ENCODE measurements at places on chromosomes 7 and 10.

DNA sequence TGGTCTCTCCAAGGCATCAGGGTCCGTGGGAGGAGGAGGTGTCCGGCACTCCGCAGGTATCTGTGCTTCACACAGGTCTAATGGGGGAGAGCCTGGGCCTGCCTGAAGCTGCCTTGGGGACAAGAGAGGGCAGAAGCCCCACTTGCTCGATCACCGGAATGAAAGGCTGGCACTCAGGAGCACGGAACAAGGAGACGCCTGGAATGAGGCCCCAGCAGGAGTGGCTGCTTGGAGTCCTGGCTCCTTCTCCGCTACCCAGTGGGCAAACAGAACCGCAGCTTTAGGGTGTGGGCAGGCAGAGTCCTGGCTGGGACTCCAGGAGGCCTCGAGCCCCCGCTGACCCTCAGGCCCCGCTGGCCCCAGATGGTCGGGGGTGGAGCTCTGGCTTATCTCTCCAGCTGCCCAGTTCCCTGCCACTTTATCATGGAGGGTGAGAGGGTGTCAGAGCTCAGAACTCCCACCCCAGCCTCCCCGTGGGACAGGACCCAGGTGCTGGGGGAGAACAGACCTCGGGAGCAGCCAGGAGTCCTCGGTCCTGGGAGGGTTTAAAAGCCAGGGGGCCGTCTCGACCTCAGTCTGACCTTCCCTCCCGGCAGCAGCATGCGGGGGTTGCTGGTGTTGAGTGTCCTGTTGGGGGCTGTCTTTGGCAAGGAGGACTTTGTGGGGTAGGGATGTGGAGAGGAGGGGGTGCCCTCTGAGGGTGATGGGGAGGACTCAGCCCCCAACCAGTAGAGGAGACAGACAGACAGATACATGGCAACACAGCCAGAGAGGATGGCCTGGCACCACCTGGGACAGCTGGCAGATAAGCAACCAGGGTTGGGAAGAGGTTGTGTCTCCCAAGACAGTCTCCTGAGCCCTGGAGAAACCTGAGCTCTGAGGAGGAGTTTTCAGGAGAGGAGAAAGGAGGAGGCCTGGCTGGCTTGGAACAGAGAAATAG lies at the start of gene CPA1:
CPA1 (plus strand) TSS at position 574 of the 940 bp plus-strand sequence; CDS start at position 601, 27 bp downstream.
- no peak for DNase-seq

GRCh38 chr10:47081264-47081663 lies 170.0 kb downstream of the PTPN20 start:
- DNase-seq = no peak

- DNase-seq = no peak
Observed at GRCh38 chr7:121837462-121837861, 35.5 kb upstream of the PTPRZ1 start.

DNA sequence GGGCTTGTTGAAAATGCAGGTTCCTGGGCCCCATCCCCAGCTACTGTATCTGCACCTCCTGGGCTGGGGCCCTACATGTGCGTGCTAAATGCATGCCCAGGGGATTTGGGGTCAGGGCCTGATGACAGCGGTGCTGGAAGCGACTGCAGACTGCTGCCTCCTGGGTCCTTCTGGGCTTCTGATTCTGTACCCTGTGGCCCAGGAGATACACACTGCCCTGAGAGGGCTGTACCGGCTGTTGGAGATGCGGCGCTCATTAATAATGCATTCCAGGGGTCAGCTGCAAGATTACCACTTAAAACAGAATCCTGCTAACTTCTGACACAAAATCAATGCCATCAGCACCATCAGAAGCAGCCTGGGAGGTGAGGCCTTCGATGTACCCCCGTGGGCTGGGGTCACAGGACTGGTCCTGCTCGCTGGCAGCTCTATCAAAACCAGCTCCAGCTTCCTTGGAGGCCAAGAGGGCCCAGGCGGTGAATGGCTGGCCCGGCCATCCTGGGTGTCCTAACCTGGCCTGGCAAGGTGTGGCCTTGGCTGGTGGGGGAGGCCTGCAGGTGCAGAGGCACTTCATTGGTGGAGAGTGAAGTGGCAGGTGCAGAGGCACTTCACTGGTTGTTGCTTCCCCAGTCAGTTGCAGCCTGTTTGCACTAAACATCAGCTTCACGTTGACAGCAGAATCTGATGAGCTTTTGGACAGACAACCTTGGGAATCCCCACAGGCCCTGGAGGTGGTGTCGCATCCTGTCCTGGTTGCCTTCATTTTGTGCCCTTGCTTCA lies 79.2 kb downstream of the GLRX3 start:
- DNase-seq = no peak

DNA sequence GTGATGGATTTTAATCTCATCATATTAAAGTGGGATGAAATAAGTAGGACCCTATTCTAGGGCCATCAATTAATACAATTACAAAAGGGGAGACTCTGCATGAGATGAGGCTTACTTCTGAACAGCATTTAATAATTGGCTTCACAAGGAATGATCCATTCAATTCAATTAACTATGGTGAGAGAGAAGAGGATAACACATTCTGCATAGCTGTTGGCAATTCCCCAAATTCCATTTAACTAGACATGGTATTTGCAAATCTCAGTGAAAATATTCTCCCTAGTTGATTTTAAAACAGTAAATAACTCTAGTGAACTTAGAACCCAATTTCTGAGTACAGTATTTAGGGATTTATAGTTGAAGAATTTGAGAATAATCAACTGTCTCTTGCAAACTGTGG lies 145.3 kb downstream of the NOC3L start:
- no peak for DNase-seq
